ENCODE measurements at places on chromosomes 3 and 15.

DNA sequence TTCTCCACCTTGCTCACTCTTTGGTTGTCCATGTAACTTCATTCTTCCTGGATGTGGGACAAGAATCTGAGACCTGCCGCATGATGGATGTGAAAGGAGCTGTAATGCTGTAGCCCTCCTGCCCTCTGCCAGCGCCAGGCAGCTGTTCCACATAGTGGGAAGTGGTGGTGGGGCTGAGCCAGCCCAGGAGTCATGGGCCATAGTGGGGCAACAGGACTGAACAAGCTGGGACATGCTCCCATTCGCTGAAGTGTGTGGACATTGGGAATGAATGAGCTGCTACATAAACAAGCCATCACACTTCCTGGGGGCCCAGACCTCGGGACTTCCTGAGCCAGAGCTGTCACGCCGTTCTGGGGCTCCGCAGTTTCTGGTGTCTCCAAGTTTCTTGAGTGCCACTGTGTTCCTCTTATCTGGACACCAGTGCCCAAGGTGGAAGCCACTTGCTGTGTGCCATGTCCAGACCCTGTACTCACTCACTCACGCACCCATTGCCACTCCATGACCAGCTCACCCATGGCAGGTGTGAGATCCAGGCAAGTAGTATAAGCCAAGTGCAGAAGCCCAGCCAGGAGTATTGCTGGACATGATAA, 624.3 kb upstream of the EPHA6 start:
- DNase-seq: no peak

GRCh38 chr3:184600685-184601377, 39.2 kb downstream of the EPHB3 start:
- no peak for DNase-seq

GRCh38 chr15:32870240-32871033, 152.6 kb downstream of the GREM1 start:
- no peak for DNase-seq

DNA sequence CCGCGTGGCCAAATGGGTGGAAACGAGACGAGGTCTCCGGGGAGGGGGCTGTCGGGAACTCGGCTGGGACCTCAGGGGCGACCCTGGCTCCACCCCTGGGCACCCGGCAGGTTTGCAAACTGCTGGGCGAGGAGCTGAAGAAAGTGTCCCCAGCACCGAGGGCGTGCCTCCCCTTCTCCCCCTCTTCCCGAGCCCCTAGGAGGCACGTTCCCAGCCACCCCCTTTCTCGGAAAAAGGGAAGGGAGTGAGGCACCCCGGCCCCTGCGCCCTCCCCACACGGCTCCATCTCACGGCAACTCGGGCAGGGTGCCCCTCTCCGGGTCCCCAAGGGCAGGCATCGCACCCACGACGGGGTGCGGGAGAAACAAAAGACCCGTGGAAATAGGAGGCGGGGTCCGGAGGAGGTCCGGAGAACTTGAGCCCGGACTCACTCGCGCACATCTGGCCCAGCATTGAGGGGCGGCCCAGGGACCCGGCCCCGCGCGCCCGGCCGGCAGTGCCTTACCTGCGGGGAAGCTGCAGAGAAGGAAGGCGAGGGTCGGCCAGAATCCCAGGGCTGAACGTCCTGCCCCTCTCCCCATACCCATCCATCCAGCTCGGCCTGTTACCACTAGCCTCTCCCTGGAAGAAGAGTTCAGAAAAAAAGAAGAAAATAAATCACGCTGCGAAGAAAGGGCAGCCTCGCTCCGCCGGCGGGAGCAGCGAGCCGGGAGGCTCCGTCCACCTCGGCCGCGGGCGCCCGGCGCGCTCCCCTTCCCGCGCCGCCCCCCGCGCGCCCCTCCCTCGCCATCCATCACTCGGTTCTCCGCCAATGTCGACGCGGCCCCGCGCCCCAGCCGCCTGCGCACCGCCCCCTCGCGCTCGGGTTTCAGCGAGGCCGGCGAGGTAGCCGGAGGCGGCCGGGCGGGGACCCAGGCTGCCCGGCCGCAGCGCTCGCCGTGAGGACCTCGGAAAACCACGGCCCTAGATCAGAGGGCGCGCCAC, 16.3 kb downstream of the RGMA start:
- no peak for DNase-seq

- no peak for DNase-seq
These were observed 297.0 kb upstream of the EPHA3 start for GRCh38 chr3:88810455-88810854.

GRCh38 chr3:30760040-30760695, 134.3 kb downstream of the GADL1 start:
- no peak for DNase-seq

- DNase-seq: no peak
These were observed 260.1 kb upstream of the PLSCR5 start for GRCh38 chr3:146865175-146865755.

- DNase-seq: no peak
These were observed 103.0 kb upstream of the ARHGEF26 start for GRCh38 chr3:154018100-154018696.

- DNase-seq: no peak
These were observed 256.2 kb upstream of the C2CD4B start for GRCh38 chr15:62421289-62421688.
